ENCODE measurements at places on chromosomes 6 and 20.

DNA sequence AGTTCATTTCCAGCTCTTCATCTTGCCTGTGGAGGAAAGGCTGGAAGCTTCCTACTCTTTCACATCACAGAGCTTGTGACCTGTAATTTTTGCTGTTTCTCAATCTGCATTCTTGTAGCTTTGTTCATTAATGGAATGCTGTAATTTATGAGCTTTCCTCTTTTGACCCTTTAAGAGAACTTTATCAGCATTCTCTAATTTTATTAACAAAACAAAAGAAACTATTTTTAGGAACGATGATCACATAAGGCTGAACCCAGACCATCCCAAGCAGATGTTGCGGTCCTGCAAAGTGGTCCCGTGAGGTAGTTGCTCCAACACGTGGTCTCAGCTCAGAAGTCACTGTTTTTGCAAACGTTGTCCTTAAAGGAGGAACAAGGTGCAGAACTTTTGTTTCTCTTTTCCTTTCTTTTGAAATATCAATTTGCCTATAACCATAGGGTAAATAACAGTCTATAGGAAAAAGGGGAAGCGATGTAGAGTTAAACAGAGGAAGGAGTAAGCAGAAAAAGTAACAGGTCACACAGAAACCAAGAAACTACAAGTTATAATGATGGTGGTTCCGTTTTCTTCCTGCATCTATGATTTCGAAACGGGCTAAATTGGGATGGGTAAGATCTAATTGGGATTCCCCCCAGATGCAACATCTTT, 121.3 kb upstream of the PHACTR1 start:
- DNase-seq: no peak

DNA sequence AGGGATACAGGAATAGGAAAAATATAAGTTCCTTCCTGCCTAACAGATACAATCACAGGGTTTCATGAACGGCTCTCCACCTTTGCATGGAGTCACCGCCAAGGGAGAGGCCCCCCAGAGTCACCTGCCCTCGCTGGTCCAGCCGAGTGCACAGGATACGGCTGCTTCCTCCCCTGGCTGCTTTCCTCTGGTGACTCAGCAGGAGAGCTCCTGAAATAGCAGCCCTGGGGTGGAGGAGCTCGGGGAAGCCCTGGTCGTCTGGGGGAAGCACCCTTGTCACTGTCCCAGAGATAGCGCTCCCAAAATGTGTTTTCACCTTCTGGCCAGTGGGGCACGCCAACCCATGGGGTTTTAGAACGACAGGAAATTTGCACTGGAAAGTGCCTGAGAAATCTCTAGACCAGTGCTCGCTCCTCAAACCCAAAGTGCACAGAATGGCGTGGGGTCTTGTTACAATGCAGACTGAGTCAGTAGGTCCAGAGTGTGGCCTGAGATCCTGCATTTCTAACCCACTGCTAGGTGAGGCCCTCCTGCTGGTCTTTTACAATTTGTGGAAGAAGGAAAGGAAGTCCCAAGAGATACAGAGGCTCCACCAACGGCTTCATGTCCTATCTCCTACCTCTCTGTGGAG, 35.9 kb upstream of the FAM50B start:
- no peak for DNase-seq

GRCh38 chr20:58908221-58908620, 55.7 kb downstream of the GNAS start:
- DNase-seq: no peak

- no peak for DNase-seq
These were observed 1.4 kb upstream of the KHDC1 start for GRCh38 chr6:73264446-73264845.

- DNase-seq: no peak
These were observed 28.1 kb upstream of the OLIG3 start for GRCh38 chr6:137522198-137522798.
